ENCODE measurements at places on chromosomes 2 and 18.

DNA sequence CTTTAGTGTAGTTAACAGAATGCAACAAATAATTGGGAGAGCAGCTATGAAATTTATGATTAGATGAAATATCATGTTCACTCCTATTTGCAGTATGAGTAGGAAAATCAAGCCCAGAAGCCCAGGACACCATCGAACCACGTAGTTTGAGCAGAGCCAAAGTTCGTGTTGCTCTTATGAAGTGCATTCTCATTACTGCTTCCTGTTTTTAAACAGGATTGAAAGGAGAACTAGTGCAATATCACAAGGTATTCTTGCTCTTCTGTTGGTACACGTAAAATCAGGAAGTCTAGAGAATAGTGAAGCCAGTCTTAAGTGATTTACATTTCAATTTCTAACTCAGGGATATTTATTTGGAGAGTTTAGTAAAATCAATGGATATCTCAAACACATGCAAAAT, 21.1 kb downstream of the ARHGAP15 start:
- no peak for DNase-seq

DNA sequence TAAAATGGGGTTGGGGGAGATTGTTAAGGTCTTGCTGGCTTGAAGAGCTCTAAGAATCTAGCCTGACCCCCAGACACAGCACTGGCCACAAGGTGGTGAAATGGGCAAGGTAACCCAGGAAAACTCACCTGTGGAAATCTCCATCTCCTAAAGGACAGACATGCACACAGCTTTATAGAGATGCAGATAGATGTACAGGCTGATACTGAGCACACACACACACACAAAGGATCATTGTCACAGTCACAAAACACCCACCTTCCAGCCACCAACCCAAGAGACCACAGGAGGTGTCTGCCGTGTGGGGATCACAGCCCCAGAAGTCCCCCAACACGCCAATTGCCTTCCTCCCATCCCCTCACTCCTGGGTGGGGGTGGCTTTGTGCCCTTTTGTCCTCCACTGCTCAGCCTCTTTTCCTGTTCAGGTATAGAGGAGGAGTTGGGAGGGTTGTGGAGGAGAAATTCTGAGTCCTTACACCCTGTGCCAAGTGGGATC, 3.2 kb upstream of the CYP26B1 start:
- DNase-seq = no peak

- no peak for DNase-seq
Observed at GRCh38 chr2:36777788-36778187, 81.3 kb downstream of the VIT start.

DNA sequence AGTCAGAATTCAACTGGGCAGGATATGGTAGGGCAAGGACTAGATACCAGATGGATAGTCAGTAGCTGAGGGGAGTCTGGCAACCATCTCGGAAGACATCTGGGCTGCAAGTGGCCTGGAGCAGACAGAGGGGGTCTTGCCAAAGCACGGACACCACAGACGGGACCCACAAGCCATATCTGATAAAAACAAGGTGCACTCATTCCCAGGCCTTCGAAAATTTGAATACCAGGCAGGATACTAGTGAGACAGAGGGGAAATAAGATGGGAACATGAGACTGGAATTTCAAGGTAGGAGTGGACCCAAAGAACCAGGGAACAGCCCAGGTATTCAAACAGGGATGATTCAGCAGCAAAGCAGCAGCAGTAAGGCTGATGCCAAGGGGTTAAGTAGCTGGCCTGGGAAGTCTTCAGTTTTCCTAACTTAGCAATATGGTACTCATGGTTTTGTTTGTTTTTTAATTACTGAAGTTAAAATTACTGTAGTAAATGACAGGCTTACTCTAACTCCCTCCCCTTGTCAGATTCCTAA, 144.9 kb upstream of the NCKAP5 start:
- no peak for DNase-seq

DNA sequence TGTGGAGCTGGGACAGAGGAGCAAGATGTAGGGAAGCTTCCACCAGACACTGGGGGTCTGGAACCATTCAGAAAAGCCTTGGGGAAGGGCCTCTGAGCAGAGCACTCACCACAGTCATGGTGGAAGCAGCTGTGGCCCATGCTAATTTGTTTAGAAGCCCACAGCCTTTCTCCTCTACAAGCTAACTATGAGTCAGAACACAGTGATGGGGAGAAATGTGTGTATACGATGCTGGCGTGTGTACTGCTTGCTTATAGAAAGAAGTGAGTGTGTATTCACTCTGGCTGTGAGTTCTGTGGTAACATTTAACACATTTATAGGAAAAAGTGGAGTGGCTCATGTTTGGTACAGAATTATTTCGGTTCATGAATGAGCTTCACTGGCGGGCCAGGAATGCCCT, 157.0 kb upstream of the ACAA2 start:
- no peak for DNase-seq

- no peak for DNase-seq
Observed at GRCh38 chr2:219567131-219567530, 4.2 kb downstream of the OBSL1 start.
